Kidney (tissue), 22 donors: ENCODE measurements at places on chromosomes 6 and 20. TPM values are rescaled to one million over a fixed set of nuclear protein-coding genes. Genes with fewer than 3 reads are reported as not detected.

- no peak for DNase-seq
Measured at GRCh38 chr6:25254671-25255070, 24.5 kb upstream of the CARMIL1 start.

OPRM1 gene
- not detected for total RNA-seq

- peak; percentile 66 for DNase-seq
Measured at GRCh38 chr6:107152638-107153430, 37.5 kb upstream of the BEND3 start.

DNA sequence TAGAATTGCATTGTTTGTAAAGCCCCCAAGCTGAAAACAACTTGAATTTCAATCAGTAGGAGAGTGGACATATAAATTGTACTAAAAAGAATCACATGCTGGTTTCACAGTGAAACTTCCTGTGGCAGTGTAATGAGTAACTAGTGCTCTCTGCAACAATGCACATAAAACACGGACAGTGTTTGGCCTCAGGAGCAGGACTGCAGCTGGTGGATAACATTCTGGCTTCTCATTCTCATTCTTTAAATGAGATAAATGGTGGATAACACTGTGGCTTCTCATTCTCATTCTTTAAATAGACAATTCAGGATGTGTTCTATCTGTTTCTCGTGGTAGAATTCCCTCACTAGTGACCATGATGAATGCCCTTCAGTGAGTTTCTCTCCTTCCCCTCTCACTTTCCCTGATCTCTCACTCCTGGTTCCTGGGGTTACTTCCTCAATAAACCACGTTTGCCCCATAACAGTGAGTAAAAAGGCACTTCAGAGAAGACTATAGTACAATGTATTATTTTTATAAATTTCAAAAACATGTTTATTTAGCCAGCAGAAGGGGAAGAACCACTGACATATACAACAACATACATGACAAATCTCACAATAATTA lies 59.9 kb downstream of the SLC22A2 start:
- DNase-seq = peak; percentile 80

DNA sequence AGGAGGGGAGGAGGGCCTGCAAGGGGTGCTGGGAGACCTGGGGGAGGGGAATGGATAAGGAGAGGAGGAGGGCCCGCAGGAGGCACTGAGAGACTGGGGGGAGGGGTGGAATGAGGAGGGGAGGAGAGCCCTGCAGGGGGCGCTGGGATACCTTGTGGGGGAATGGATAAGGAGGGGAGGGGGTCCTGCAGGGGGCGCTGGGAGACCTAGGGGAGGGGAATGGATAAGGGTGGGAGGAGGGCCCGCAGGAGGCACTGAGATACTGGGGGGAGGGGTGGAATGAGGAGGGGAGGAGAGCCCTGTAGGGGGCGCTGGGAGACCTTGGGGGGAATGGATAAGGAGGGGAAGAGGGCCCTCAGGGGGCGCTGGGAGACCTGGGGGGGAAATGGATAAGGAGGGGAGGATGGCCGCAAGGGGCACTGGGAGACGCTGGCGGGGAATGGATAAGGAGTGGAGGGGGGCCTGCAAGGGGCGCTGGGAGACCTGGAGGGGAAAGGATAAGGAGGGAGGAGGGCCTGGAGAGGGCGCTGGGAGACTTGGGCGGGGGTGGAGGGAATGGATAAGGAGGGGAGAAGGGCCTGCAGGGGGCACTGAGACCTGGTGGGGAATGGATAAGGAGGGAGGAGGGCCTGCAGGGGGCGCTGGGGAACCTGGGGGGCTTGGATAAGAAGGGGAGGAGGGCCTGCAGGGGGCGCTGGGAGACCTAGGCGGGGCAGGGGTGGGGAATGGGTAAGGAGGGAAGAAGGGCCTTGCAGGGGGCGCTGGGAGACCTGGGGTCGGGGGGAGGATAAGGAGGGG lies 1.3 kb upstream of the CTCFL start:
- peak; percentile 33 for DNase-seq

- no peak for DNase-seq
Measured at GRCh38 chr6:94129926-94130325, 710.6 kb upstream of the EPHA7 start.

OR2H2 gene
- not detected for total RNA-seq

DNA sequence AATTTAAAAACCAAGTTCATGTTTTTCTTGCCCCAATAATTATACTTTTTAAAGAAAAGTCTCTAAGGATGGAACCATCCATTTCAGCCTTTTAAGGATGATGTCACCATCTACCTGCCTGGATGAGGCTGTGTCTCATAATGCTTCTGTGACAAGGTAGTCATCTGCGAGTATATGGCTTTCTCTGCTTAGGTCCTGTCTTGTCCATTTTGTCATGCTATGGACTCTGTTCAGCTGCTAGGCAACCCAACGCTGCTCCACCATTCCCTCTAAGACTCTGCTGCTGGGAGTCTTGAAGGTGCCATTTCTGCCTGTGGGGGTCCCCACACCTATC lies 459.8 kb upstream of the RUNX2 start:
- DNase-seq = no peak

RSPH3 gene
- total RNA-seq = 20.2 TPM

- DNase-seq = no peak
Measured at GRCh38 chr6:156808287-156808686, 31.1 kb downstream of the ARID1B start.

ABT1 gene
- 14.0 TPM for total RNA-seq

GRCh38 chr6:119215885-119216590 lies 133.5 kb downstream of the MAN1A1 start:
- DNase-seq = no peak

GRCh38 chr20:46269372-46269771 lies 38.9 kb downstream of the CDH22 start:
- DNase-seq = no peak

GRCh38 chr6:51289041-51289440 lies 470.4 kb downstream of the TFAP2B start:
- DNase-seq = no peak

DNA sequence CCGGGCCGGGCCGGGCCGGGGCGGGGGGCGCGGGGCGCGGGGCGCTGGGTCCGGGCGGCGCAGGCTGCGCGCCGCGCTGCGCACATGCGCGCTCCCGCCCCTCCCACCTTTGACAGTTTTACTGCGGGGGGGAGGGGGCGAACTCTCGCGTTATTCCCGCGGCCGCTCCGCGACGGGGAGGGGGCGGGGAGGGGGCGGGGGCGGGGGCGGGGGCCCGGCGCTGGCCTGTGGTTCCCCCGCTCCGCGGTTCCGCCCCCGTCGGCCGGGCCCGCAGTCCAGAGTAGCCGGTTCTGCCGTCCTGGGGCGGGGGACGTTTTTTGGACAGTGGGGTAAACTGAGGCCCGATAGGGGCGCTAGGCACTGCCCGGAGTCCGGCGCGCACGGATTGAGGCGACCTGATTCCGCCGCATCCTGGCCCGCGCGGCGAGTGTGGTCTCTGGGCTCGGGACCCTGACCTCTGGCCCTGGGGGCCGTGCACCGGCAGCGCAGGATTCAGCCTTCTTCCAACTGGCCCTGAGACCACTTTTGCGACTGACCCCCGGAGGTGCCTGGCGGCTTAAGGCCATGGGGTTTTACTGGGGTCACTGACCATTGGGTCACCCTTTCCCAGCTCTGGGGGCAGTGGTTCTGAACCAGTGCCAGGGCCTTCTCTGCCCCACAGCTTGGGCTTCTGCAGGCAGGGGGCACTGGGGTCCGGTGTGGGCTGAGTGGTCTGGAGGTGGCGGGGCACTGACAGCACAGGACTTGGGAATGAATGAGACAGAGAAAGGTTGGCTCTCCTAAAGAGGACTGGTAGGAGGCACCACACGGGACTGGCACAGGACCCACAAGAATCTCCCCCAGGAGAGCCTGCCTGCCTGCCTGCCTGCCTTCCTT lies at the start of gene ZNF512B:
TSS of gene ZNF512B (minus strand) at position 93 of the 876 bp plus-strand sequence. CDS start 1,980 bp downstream, outside the sequence.
- DNase-seq = peak; percentile 82

- DNase-seq = peak; percentile 86
Measured at GRCh38 chr6:88870717-88871330, 92.6 kb downstream of the RNGTT start.

- DNase-seq = no peak
Measured at GRCh38 chr6:129186988-129187387, 304.1 kb downstream of the LAMA2 start.

- no peak for DNase-seq
Measured at GRCh38 chr20:52959125-52959524, 13.0 kb upstream of the TSHZ2 start.

DNA sequence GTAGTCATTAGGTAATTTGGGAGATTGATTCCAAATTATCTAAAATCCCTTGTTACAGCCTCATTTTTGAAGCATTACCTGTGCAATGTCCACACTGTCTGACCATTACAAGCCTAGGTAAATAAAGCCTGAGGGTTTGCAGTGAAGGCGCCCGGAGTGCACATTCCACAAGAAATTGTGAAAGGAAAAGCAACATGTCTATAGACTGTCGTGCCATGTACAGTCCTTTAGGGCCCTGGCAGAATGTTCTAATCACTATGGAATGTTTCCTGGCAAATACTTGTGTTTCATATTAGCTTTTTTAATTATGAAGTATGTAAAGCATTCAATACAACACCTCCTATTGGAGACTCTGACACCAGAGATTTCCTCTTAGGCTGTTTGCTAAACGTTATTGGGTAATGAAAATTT lies 28.9 kb downstream of the PREP start:
- DNase-seq = no peak

GRCh38 chr20:58071991-58072390 lies 156.5 kb downstream of the ANKRD60 start:
- no peak for DNase-seq
